A549 treated with DMSO at 1 μM for 4 hours (cell line): ENCODE measurements at places on chromosomes 12 and 14. TPM values are rescaled to one million over a fixed set of nuclear protein-coding genes. Genes with fewer than 3 reads are reported as not detected.

ZNF10 gene
- total RNA-seq: 0.85 to 2.8 TPM (median 1.4 TPM) in 5 replicates

TCTN2 gene
- total RNA-seq: 11.9 to 13.5 TPM (median 13.2 TPM) in 5 replicates

BMP4 gene
- 2.3 to 3.0 TPM (median 2.7 TPM) in 5 replicates for total RNA-seq

RIN3 gene
- 21.6 to 27.3 TPM (median 25.1 TPM) in 5 replicates for total RNA-seq

NKX2-1 gene
- total RNA-seq: 0.04 to 0.07 TPM in 2 of 5 replicates, not detected in the others

MYH6 gene
- not detected in 5 replicates for total RNA-seq
